ENCODE measurements at places on chromosomes 2 and 18. TPM values are rescaled to one million over a fixed set of nuclear protein-coding genes. Genes with fewer than 3 reads are reported as not detected.

Gene CYRIA
- 0.14 TPM for total RNA-seq

Gene DIPK1C
- total RNA-seq = not detected

Gene NAT8
- total RNA-seq = not detected

Gene MTCL1
- 52.2 TPM for total RNA-seq

Gene UNC80
- not detected for total RNA-seq

Gene ITGAV
- 76.1 TPM for total RNA-seq

Gene PRSS56
- total RNA-seq = 0.14 TPM

Gene DYSF
- 0.50 TPM for total RNA-seq

Gene DSC3
- 2.2 TPM for total RNA-seq

Gene HOXD11
- total RNA-seq = 7.5 TPM

Gene HOXD1
- total RNA-seq = 0.16 TPM

Gene CNTNAP5
- not detected for total RNA-seq

Gene ATOH8
- total RNA-seq = 5.3 TPM

Gene ASNSD1
- total RNA-seq = 33.3 TPM

Gene C2orf80
- not detected for total RNA-seq

Gene HOXD13
- total RNA-seq = 0.23 TPM

Gene C2orf68
- 29.3 TPM for total RNA-seq

Gene CENPA
- total RNA-seq = 57.9 TPM

Gene IL36B
- total RNA-seq = 0.09 TPM

Gene TTC31
- total RNA-seq = 20.4 TPM

Gene ANKRD53
- total RNA-seq = 0.11 TPM

Gene MFSD2B
- total RNA-seq = 0.14 TPM

Gene SRD5A2
- 0.01 TPM for total RNA-seq

Gene FAHD2B
- total RNA-seq = 11.4 TPM

Gene TRIB2
- 0.37 TPM for total RNA-seq

Gene FBXO48
- 0.52 TPM for total RNA-seq

Gene ARHGAP15
- total RNA-seq = not detected

Gene LYPD6B
- total RNA-seq = 0.12 TPM

Gene UGT1A8
- total RNA-seq = not detected

Gene IL1B
- 0.24 TPM for total RNA-seq

Gene POTEI
- not detected for total RNA-seq

Gene APLF
- 0.54 TPM for total RNA-seq

Gene SPR
- 140 TPM for total RNA-seq

Gene HDHD2
- total RNA-seq = 10.8 TPM

Gene MYO3B
- total RNA-seq = not detected

Gene SLC5A7
- total RNA-seq = not detected

Gene AQP12B
- not detected for total RNA-seq

Gene NFATC1
- 7.1 TPM for total RNA-seq

Gene AOX1
- 3.5 TPM for total RNA-seq

Gene UGT1A3
- total RNA-seq = not detected

Gene COLEC12
- total RNA-seq = 0.08 TPM

Gene GAREM2
- 5.0 TPM for total RNA-seq

Gene FBXO36
- 1.4 TPM for total RNA-seq

Gene DPP10
- not detected for total RNA-seq

Gene LCT
- 0.03 TPM for total RNA-seq

Gene NT5DC4
- not detected for total RNA-seq

Gene VAMP5
- total RNA-seq = 0.55 TPM

Gene ESCO1
- 9.2 TPM for total RNA-seq

Gene PROC
- 3.5 TPM for total RNA-seq

All from A549 treated with CORT108297 at 1 μM for 4 hours (cell line).